ENCODE measurements at places on chromosomes 13 and 19.

GRCh38 chr13:79650688-79651087 is 169.7 kb downstream of the NDFIP2 start:
- DNase-seq, result no peak

GRCh38 chr13:20177049-20177831 is 15.5 kb downstream of the GJB2 start:
- DNase-seq, result no peak

GRCh38 chr19:8456064-8456463 is 11.3 kb downstream of the HNRNPM start:
- DNase-seq, result no peak

DNA sequence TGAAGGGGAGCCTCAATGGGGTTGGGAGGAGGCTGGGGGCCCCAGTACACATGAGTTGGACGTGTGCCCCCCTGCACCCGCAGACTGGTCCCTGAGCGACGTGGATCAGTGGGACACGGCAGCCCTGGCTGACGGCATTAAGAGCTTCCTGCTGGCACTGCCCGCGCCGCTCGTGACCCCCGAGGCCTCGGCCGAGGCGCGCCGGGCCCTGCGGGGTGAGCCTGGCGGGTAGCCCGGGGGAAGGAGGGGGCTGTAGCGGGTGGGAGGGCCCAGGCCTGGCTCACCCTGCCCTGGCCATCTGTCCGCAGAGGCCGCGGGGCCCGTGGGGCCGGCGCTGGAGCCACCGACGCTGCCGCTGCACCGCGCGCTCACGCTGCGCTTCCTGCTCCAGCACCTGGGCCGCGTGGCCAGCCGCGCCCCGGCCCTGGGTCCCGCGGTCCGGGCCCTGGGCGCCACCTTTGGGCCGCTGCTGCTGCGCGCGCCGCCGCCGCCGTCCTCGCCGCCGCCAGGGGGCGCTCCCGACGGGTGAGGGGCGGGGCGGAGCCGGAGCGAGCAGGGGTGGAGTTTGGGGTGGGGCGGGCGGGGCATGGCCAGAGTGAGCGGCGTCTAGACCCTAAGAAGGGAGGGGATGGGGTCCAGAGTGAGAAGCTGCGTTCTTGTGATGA is 8.1 kb downstream of the PIK3R2 start:
- peak; percentile 54 for DNase-seq

GRCh38 chr13:104632736-104633135 is 1566.5 kb upstream of the SLC10A2 start:
- DNase-seq, result no peak

- no peak for DNase-seq
These were observed 1796.5 kb upstream of the MIR17HG start for GRCh38 chr13:89550938-89551337.

DNA sequence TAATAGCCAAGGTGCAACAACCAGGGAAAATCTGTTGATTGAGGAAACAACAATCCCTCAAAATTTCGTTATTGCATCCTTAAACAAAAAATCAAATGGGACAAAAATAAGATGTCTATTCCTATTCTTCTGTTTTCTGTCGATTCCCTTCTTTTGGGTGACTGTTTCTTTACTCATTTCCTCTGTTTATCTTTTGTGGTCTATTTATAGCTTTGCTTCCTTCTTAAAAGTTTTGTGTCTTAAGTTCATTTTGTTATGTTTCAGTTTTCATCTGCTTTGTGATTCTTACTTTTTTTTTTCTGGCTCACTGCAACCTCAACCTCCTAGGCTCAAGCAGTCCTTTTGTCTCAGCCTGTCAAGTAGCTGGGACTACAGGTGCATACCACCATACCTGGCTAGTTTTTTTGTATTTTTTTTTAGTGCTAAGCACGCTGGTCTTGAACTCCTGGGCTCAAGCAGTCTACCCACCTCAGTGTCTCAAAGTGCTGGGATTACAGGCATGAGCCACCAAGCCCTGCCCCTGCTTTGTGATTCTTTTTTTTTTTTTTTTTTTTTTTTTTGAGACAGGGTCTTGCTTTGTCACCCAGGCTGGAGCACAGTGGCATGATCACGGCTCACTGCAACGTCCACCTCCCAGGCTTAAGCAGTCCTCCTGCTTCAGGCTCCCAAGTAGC is 10.4 kb downstream of the ZNF146 start:
- DNase-seq, result no peak

DNA sequence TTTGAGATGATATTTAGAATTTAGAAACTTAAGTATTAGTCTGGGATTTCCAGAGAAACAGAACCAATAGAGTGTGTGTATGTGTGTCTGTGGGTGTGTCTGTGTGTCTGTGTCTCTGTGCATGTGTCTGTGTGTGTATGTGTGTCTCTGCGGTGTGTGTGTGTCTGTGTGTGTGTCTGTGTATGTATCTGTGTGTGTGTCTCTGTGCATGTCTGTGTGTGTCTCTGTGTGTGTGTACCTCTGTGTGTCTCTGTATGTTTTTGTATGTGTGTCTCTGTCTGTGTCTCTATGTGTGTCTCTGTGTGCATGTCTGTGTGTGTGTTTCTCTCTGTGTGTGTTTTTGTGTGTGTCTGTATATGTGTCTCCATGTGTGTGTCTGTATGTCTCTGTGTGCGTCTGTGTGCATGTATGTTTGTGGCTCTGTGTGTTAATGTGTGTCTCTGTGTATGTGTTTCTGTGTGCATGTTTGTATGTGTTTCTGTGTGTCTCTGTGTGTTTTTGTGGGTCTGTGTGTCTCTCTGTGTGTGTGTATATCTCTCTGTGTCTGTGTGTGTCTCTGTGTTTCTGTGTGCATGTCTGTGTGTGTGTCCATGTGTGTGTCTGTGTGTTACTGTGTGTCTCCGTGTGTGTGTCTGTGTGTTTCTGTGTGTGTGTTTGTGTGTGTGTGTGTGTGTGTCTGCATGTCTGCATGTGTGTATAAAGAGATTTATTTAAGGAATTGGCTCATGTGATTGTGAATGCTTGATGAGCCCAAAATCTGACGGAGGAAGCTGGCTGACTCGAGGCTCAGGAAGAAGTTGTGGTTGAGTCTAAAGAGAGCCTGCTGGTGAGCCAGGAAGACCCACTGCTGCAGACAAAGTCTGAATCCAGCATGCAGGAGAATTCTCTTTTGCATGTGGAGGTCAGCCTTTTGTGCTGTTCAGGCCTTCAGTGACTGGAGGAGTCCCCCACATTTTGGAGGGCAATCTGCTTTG is 22.2 kb downstream of the GPR42 start:
- no peak for DNase-seq

GRCh38 chr19:35519291-35519690 is 5.8 kb upstream of the DMKN start:
- no peak for DNase-seq

GRCh38 chr13:42617221-42617620 is 43.3 kb downstream of the TNFSF11 start:
- peak; percentile 73 for DNase-seq

GRCh38 chr19:51458051-51458645 is at the start of gene SIGLEC8:
SIGLEC8 (minus strand) TSS chr19:51458454; CDS start chr19:51458387, 67 bp downstream.
- no peak for DNase-seq

GRCh38 chr13:47332149-47332548 is 435.3 kb upstream of the HTR2A start:
- no peak for DNase-seq

DNA sequence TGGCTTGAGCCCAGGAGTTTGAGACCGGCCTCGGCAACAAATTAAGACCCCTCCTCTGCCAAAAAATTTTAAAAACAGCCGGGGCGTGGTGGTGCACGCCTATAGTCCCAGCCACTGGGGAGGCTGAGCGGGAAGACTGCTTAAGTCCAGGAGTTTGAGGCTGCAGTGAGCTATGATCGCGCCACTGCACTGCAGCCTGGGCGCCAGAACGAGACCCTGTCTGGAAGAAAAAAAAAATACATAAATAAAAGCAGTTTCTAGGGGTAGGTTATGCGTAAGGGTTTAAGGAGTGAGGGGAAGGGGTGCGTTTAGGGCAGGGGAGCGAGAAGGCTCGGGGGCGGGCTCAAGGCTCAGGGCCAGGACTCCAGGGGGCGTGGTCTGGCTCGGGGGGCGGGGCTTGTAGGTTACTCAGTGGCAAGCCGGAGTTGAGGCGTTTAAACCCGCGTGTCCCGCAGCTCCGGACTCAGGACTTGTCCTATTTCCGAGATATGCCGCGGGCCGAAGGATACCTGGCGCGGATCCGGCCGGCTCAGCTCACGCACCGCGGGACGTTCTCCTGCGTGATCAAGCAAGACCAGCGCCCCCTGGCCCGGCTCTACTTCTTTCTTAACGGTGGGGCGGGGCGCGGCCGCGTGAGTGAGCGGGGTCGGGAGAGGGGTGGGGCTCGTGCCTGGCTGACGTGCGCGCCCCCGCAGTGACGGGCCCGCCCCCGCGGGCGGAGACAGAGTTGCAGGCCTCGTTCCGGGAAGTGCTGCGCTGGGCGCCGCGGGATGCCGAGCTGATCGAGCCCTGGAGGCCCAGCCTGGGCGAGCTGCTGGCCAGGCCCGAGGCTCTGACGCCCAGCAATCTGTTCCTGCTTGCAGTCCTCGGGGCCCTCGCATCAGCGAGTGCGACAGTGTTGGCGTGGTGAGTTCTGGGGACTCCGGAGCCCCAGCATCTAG is 10.7 kb downstream of the SPACA6 start:
- peak; percentile 98 for DNase-seq

DNA sequence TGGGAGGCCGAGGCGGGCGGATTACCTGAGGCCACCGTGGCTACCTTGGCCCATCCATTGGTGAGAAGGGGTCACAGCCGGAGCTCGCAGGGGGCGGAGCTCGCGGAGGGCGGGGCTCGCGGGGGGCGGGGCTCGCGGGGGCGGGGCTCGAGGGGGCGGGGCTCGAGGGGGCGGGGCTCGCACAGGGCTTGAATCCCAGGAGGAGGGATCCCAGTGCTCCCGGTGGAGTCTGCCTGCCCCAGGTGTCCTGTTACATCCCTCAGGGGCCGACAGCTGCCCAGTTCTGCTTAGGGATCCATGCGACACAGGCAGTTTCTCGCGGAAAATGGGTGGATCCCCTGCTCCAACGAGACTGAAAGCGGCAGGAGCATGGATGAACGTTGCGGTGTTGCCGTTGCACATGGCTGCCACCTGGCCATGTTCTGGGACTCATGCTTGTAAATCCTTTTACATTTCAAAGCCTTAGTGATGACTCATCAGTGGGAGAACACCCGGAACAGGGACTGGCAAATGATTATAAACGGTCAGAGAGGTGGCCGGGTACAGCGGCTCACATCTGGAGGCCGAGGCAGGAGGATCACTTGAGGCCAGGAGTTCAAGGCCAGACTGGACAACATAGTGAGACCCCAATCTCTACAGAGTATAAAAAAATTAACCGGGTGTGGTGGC is 25.1 kb downstream of the TMPRSS9 start:
- DNase-seq, result peak; percentile 41
